ENCODE measurements at places on chromosomes 3 and 15. TPM values are rescaled to one million over a fixed set of nuclear protein-coding genes. Genes with fewer than 3 reads are reported as not detected.

The ATP2B2 gene
- 9.2 TPM for polyA plus RNA-seq

The PTH1R gene
- 23.5 TPM for polyA plus RNA-seq

The C3orf49 gene
- polyA plus RNA-seq = 0.71 TPM

The POLR2M gene
- polyA plus RNA-seq = 33.7 TPM

The ALPK3 gene
- polyA plus RNA-seq = 98.1 TPM
